ENCODE measurements at places on chromosomes 6 and 20.

DNA sequence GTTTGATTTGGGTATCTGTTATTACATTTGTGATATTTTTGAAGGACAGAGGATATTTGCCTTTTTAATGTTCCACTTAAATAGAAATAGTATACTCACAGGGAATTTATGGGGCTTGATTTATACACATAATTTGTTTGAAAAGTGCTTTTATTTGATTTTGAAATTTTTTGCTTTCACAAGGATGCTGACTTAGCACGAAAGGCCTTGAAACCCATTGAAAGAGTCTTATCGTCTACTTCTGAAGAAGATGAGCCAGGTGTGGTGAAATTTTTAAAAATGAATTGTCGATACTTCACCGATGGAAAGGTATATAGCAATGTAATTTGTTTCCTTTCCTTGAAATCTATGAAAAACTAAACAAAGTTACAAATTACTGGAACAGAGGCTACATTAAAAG, 74.3 kb upstream of the HINT3 start:
- no peak for DNase-seq

DNA sequence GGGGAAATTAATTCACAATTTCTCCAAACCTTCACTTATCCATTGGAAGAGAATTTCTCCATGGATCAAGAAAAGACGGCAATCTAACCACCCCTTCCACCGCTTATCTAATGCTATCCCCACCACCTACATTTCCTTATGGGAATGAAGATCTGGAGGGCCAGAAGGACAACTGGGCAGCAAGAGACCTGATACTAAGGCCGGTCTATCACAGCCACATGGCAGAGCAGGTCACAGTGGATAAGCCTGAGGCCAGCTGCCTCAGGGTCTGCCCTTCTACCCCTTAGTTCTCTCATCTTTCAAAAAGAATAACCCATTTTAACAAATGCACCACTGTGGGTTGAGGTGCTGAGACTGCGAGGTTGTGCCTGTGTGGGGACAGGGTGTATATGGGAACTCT, 37.1 kb downstream of the MAN1A1 start:
- no peak for DNase-seq

DNA sequence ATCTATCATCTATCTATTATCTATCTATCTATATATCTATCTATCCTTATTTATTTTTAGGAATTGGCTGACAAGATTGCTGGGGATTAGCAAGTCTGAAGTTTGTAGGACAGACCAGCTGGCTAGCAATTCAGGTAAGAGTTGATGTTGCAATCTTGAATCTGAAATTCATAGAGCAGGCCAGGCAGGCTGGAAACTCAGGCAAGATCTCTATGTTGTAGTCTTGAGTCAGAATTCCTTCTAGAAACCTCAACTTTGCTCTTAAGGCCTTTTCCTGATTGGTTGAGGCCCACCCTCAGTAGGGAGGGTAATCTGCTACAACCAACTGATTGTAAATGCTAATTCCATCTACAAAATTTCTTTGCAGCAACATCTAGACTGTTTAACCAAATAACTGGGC, 19.2 kb downstream of the MAPK13 start:
- no peak for DNase-seq

DNA sequence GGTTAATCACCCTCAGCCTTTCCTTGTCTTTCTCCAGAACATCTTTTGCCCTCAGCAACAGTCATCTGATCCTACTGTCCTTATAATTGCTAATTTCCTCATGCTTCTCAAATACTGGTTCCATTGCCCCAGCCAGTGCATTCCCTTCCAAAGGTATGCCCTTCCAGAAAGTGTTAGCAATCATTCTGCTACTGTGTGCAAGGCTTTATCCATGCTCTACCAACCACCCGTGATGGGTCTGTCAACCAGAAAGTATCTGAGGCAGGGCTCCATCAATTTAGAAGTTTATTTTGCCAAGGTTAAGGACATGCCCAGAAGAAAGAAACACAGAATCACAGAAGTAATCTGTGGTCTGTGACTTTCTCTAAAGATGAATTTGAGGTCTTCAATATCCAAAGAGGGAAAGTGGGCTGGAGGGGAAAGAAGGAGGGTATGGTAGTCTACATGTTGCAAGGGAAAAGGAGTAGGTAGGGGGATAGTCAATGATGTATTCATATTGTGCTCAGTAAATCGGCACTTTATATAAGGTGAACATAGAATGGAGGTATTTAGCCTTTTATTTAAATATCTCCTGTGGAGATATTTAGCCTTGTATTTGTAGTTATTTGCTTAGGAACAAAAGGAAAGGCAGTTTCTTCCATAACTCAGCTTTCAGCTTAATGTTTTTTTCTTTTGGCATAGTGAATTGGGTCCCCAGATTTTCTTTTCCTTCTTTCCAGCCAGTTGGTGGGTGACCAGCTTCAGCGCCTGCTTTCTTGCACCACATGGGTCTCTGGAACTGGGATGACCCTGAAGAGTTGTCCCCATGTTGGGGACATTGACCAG, 35.2 kb upstream of the PAQR8 start:
- no peak for DNase-seq

GRCh38 chr6:158361961-158362669, 49.9 kb downstream of the TULP4 start:
- no peak for DNase-seq

- peak; percentile 15 for DNase-seq
These were observed 160.1 kb downstream of the ZMYND8 start for GRCh38 chr20:47196091-47197081.

DNA sequence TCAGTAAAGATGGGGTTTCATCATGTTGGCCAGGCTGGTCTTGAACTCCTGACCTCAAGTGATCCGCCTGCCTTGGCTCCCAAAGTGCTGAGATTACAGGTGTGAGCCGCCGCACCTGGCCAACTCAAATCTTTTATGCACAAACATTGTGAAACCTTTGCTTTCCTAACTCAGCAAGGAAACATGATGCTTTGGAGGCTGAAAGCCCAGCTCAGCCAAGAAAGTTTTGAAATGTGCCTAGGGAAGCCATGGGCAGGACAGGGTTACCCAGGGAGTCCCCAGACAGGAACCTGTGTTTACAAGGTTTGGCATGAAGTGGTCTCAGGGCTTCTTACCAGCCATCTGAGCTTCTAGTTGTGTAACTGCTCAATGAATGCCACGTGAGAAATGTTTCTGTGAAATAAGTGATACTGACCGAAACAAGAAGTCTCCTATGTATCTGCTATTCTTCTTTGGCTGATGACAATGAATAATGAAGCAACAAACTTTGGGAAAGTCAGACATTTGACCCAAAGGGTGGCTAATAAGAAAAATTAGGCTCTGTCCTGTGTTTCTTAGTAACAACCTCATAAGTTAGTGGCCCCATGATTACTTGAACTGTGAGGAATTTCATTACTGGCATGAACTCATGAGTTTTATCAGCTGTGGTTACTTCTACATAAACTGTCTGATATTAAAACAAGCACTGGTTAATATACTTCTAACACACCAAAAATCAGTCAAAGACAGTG, 163.5 kb downstream of the KIF6 start:
- no peak for DNase-seq

- DNase-seq = no peak
These were observed 231.7 kb upstream of the PRND start for GRCh38 chr20:4490045-4490444.

DNA sequence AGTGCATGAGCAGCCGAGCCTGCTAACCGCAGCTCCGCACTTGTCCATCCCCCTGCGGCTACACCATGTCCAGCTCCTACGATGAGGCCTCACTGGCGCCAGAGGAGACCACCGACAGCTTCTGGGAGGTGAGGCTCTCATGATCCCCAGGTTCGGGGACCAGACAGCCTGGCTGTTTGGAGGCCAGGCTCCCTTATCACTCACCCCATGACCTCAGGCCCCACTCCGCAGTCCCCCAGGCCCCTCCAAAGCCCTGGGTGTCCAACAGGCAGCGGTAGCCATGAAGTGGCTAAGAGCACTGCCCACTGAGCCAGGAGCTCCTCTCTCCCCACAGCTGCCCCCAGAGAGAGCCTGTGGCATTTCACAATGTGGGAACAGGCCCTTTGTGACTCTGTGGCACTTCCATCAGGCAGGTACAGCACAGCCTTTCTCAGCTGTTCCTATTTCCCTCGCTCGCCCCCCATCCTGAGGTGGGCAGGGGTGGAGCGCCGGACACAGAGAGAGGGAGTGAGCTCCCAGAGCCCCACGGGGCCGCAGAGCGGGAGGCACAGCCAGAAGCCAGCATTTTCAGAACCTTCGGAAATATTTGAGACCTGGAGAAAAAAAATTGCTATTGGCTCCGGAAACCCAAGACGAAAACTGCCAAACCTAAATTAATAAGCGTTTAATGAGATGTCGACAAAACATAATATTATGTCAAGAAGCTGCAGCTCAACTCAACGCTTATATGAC, 29.7 kb downstream of the SPDEF start:
- DNase-seq = no peak

DNA sequence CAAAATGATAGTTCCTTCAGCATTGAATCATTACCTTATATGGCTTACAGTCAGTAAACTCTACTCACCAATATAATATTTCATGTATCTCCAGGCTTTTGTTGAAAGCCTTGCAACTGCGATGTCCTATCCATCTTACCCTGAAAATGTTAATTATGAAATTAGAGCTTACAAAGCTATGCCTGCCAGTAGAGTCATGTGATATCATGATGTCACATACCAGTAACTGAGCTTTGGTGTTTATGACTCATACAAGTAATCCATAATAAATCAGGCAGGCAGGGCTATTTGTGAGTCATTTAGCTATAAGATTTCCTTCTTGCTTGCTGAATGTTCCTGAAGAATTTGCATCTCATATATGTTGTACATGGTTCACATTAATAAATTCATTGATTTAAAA, 44.9 kb upstream of the FAM83B start:
- DNase-seq = no peak

- DNase-seq = no peak
These were observed 568.2 kb upstream of the CHD6 start for GRCh38 chr20:42186337-42186736.

DNA sequence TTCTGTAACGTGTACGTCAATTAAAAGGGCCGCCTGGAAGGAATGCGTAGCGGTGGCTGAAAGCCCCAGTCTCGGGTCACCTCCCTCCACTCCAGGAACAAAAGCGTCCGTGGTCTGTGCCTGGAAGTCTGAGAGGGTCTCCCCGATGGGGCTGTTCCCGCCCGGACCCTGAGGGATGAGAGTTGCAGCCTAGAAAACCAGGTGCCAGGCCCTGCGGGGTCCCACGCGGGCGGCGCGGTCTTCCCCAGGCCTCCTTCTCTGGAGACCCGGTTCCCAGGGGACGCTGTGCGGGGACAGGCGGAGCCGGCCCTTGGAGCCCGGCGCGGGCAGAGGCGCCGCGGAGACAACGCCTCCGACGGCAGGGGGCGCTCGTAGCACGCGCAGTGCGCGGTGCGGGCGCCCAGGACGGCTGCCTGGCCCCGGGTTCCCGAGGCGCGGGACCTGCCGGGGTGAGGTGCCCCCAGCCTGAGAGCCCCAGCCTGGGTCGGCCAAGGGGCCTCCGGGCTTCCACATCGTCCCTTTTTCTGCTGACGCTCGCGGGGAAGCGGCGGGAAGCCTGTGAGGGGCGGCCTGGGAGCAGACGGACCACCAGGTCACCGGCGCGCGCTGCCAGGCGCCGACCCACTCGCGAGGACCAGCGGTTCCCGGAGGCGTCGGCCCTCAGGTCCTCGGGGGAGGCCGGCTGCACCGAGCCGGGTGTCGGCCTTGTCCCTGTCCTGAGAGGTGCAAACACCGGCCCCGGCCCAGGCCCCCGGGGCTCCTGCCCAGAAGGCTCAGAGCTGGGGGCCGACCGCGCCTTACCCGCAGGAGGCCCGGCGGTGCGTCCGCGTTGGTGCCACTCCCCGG, 5.3 kb upstream of the FOXC1 start:
- DNase-seq = peak; percentile 72

- no peak for DNase-seq
These were observed 113.0 kb downstream of the DST start for GRCh38 chr6:56529594-56530191.

DNA sequence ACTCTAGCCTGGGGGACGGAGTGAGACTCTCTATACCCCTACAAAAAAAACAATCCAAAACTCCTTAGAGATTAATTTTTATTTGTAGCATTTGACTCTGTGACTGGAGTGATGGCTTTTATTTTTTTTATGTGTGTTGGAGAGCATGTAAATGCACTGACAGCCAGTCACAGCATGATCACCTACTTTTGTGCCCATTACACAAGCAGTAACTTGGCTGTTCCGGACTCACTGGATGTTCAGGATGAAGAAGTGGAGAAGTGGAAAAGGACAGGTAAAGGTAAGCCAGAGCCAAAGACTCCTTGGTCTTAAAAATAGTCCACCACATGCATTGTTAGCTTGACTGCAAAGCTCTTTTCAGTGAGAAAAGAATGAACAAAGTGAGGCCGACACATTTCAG, 222.6 kb downstream of the FOXC1 start:
- no peak for DNase-seq

- DNase-seq = peak; percentile 23
These were observed 41.8 kb upstream of the SAYSD1 start for GRCh38 chr6:39156801-39157200.

GRCh38 chr6:46220352-46221221, 49.8 kb upstream of the ENPP5 start:
- no peak for DNase-seq

- peak; percentile 93 for DNase-seq
These were observed 29.5 kb downstream of the GHRH start for GRCh38 chr20:37231947-37232630.

GRCh38 chr20:47792021-47792618, 6.8 kb upstream of the SULF2 start:
- DNase-seq = peak; percentile 33

DNA sequence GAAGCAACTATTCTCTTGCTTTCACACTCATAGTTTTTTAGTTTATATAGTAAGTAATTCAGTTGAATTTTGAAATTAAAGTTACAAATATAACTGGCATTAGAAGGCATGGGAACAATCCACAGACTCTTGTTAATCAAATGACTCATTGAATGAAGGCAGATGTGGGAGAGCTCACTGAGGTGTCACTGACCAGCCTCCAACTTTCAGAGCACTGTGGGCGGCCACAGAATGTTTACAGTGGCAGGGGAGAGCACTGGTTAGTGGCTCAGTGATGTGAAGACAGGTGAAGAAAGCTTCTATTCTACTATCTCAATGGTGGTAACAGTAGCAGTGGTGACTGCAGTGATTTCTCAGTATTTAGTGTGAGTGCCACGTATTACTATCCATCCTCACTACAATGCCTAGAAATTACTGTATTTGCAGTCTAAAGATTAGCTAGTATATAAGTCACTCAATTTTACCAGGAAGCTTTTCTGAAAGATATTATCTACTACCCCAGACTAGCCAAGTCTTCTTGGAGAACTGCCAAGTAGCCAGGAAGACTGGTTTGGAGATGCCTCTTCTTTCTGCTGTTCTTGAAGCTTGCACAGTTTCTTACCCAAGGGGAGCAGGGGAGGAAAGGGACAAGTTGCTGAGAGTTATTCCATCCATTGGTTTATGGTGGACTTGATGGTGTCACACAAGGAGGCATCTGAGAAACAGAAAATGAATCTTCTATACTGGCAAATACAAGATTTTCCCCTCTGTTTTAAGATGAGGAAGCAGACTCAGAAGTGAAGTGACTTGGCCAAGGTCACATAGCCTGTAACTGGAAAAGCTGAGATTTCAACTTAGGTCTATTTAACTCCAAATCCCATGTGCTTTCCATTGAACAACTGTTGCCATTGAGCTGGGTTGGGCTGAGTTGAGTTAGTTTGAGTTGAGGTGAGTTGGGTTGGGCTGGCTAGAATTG, 231.2 kb downstream of the ANKRD60 start:
- no peak for DNase-seq
